ENCODE measurements at places on chromosomes 2 and 18. TPM values are rescaled to one million over a fixed set of nuclear protein-coding genes. Genes with fewer than 3 reads are reported as not detected.

The RAX gene
- polyA plus RNA-seq, result not detected

The FHOD3 gene
- 18.3 TPM for polyA plus RNA-seq

The PSMA8 gene
- not detected for polyA plus RNA-seq

The TSPYL6 gene
- not detected for polyA plus RNA-seq

The PKDCC gene
- not detected for polyA plus RNA-seq

The NT5DC4 gene
- 0.07 TPM for polyA plus RNA-seq

DNA sequence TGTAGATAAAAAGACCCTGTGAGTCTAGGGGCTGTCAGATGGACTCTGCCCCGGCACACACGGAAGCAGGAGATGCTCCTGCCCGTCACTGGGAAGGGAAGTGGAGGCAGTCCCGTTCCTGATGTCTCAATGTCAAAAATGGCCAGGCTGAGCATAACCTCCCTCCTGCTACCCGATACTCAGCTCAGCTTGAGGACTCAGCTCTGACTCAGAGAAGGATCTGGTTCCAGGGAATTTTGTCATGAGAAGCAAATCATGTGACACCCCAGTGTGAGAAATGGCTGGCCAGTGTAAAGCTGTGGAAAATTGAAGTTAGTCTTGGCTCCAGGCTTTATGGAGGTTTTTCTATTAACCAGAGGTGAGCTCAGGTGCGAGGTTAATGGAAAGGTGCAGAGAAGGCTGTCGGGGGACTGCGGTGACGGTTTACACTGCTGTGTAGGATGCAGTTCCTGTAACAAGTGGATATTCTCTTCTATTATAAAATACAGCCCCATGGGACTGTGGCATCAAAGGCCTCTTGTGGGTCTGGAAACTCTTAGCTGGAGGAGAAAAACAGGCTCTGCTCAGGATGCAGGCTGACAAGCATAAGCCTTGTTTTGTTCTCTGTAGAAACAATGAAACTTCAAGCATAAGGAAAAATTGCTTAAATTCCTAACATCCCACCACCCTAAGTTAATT lies 24.7 kb upstream of the AGAP1 start:
- peak; percentile 85 for DNase-seq

DNA sequence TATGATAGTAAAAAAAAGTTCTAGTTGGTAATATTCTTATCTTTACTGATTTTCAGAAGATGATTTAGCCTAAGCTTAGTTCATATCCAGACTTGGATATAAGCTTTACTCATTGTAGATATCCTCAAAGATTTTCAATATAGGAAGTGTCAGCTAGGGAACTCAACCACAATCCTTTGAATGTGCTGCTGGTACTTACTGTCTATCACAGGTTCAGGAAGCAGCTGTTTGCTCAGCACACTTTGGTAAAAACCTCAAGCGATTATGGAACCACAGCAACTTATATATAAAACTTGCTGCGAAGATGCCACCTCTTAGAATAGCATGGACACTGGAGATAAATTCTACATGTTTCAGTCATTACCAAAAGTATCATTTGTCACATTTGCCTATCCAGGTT lies 60.1 kb upstream of the TNFRSF11A start:
- DNase-seq, result no peak

- DNase-seq, result no peak
Observed at GRCh38 chr2:205407984-205408383, 274.3 kb upstream of the NRP2 start.

DNA sequence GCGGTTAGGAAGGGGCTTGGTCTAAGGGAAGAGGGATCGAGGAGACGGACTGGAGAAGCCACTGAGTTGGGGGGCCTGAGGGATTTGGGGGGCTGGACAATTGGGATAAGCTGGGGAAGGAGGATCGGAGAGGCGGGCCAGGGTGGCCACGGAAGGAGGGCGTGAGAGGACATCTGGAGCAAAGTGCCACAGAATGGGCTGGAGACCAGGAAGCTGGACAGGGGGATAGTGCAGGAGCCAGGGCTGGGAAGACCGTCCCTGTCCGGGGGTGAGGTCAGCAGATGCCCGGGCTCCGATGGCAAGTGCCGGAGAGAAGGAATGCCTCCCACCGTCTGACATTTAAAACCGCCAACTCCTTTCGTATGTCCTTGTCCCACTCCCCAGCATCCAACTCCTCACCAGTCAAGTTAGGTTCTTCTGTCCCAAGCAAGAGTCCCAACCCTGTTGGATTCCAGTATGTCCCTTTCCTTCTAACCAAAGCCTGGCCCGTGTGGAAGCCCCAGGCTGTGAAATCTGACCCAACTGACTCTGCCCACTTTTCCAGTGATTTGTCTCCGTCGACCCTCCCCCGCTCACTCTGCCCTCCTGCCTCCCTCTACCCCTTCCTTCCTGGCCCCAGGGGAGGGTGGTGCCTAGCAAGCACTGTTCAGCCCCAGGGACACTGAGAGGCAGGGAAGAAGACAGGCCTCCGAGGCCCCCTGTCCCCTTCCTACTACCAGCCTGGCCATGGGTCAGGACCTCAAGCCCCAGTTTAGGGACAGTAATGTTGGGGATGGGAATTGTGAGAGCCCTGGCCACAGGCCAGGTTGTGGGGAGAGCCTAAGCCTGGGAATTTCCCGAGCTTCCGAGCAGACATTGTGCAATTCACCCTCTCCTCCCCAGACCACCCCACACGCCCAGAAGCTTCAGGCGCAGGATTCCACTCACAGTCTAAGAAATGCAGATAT lies 31.5 kb upstream of the TMBIM1 start:
- peak; percentile 44 for DNase-seq

GRCh38 chr2:9705196-9705595 lies 74.4 kb upstream of the YWHAQ start:
- DNase-seq, result no peak

GRCh38 chr2:227529871-227530270 lies 57.9 kb downstream of the AGFG1 start:
- no peak for DNase-seq

DNA sequence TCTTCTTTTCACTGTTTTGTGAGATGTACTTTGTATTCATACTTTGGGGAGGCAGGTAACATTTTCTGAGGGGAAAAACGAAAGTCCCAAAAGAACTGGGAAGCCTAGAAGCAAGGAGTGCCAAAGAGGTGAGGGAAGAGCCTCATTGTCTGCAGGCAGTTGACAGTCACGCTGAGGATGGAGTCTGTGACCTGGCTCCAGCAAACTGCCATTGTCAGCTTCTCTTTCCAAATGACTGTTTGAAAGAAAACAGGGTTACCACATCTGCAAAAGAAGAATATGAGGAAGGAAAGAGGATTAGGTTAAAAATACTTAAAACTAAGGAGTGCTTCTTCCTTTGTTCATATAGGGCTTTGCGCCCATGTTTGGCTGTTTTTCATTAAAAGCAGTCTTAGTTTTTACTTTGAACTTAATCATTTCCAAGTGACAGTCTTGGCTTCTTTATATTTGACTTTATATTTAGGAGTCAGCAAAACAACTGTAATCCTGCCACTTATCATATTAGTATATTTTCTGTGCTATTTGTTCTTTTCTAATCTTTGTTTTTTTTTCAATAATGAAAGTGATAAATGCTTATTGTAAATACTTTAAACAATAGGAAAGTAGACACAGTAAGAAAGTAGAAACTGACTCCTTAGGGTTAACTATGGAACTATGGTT lies 35.0 kb downstream of the CERS6 start:
- no peak for DNase-seq

DNA sequence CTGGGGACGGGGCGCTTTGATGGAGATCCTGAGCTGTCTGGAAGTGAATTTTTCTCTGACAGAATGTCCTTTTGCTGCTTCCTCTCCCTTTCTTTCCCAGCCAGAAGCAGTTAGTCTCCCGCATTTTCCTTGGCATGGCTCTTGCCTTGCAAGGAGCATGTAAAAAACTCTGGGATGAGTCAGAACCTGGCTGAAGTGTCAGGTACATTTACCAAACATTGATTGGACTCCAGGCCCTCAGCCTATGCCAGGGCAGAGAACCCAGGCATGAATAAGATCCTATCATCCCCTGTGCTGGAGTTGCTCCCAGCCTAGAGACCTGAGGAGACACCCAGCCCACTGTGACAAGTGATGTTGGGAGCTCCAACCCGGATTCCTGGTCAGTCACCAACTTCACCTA lies 21.6 kb downstream of the STON1 start:
- peak; percentile 28 for DNase-seq

DNA sequence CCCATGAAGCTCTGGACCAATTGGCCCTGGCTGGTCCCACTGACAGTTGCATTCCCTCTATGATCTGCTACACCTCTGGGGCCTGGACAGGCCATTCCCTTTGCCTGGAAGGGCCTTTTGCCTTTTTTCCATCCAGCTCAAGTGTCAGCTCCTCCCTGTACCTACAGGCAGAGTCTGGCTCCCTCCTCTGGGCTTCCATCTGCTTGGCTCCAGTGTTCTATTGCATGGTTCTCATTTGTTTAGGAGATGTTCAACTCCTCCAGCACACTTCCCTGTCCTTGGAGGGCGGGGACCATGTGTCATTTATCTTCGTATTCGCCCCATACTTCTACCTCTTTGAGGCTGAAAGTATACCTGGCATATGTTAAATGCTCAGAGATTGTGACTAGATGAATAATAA lies 61.1 kb downstream of the PRKCE start:
- DNase-seq, result no peak

All from mammary epithelial cell (primary cell).